Right cardiac atrium (tissue), 5 donors: ENCODE measurements at places on chromosomes 6 and 20.

GRCh38 chr6:165580136-165580535 lies 82.9 kb downstream of the PDE10A start:
- DNase-seq: no peak

DNA sequence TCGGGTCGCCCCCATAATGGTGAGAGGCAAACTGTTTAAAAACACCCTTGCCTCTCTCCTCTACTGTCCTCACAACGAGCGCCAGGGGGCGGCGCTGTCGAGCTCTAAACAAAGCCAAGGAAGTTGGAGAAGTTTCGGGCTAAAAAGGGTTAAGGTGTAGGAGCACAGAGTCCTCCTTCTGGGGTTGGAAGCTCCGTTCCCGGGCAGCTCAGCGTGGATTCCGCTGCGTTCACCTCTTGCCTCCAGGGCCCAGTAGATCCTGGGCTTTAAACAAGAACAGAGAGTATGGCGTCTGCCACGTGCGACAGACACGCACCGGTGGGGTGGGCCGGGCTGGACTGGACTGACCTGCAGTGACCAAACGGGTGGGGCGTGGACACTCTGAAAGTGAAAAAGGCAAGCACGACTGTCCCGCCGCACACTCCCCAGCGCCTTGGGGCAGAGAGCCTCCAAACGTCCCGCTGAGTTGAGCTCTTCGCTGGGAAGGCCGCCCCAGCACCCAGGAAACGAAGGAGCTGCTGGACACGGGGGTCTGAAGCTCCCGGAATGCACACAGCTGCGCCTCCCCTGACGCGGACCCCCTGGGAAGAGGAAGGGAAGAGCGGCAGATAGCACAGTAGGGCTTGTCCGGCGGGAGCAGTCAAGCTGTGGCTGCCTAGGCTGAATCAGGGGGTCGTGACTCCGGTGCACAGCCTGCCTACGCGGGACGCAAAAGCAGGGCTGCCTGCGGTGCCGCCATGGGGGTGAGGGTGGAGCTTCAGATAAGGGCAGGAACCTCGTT lies 1.6 kb upstream of the THBD start:
- peak; percentile 94 for DNase-seq

DNA sequence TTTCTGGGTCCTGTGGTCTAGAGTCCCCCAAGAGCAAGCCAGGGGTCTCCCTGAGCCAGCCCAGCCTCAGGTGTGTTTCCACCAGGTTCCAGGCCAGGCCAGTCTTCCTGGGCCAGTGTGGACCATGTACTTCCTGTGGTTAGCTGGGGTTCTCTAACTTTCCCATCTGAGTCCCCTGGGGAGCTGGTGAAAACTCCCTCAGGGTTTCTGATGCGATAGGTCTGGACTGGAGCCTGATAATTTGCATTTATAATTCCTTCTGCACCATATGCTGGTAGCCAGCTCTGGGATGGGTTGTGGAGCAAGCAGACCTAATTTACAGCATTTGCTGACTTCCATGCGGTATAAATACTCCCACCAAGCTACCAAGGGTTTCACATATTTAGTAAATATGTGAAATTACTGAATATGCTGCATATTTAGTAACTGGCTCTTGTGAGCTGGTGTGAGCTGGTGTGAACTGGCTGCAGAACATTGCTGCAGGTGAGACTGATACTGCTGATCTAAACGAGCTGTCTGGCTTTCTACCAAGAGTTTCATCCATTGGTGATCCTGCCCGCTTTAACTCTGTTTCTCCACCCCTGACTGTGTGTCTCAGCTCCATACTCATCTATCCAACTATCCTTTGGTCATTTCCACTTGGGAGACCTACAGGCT lies 62.6 kb downstream of the RIN2 start:
- no peak for DNase-seq

DNA sequence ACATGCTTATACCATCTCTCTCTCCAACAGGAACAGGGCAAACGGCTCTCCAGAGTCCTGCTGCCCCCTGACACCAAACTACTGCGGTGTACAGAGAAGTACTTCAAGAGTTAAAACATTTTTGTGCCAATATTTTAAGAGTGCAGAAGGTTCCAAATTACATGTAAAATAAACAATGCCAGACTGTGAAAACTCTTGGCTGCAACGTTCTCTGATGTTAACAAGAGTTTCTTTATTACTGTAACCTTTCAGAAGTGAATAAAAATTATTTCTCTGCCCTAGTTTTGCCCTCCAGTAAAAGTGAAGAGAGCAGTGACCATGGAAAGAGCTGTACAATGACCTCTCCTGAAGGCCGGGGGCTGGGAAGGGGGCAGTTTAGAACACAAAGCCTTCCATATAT lies 41.4 kb upstream of the FAM83C start:
- no peak for DNase-seq

GRCh38 chr6:72811971-72812421 lies 190.1 kb downstream of the KCNQ5 start:
- DNase-seq: no peak

DNA sequence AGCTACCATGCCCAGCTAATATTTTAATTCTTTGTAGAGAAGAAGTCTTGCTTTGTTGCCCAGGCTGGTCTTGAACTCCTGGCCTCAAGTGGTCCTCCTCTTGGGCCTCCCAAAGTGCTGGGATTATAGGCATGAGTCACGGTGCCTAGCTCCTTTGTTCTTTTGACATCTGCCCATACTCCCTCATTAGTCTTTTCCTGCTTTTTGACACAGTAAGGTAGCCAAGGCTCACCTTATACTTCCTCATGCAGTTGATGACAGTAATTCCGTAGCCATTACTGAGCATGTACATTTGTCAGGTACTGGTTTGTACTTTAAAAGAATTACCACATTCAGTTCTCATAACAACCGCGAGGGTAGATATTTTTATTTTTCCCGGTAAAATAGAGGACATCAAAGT lies 76.7 kb downstream of the CDYL start:
- DNase-seq: no peak

DNA sequence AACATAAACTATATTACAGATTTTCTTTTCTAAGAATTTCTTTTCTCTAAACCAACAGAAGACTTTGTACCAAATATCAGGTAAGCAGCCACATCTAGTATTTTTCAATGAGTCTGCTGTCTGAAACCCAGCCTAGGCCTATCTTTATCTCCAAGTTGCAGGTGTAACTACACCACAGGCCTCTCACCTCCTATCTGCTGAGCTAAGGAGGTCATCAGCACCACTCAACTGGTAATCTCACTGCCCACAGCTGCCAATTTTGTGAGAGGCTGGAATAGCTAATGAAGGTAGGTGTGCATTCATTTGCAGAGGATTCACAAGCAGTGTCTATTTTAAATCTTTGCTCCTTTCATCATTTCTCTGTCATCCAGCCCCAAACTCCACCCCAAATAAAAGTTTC lies 584.8 kb downstream of the HDGFL1 start:
- no peak for DNase-seq

- DNase-seq: no peak
Measured at GRCh38 chr20:10268636-10269035, 50.0 kb downstream of the SNAP25 start.

DNA sequence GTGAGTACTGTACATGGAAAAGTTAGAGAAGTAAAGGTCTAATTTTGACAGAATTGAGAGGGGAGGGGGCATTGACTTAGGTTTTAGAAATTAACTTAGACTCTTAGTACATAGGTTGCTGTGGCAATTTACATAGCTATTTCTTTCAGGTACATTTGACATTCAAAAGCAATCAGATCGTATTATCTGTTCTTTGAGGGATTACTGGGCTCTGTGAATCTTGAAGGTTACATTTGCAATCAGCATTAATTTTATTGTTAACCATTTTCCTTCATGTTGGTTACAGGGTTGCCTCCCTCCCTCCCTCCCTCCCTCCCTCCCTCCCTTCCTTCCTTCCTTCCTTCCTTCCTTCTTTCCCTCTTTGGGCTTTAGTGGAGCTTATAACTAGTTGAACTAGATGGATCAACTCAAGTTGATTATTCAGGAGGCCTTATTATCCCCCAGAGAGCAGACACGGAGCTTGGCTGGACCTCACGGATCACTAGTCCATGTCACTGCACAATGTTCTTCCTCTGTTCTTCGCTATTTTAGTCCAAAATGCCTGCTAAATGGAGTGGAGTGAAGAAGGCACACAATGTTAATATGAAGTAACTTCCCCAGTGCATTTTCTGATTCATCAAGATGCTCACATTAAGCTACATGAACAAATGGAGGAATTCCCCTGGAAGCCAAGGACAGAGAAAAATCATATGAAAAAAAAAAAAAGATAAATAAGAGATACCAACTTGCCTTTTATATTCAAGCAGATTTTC lies 87.8 kb downstream of the PLCB4 start:
- no peak for DNase-seq

DNA sequence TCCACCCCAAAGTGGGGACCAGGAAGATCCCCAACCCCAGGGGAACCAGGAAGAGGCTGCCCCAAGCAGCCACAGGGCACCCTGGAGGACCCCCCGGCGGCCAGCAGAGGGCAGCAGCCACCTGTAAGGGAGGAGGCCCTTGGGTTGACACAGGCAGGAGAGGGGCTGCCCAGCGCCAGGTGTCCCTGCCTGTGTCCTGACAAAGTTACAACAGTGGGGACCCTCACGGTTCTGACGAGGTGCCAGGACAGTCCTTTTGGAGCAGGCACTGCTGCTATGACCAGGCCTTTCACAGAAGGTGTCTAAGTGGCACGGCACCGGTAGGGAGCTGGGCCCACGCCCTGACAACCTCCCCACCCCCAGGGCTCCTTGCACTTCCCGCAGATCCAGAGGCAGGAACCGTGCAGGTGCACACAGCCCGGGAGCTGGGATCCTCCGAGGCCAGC lies 176.7 kb downstream of the BMP7 start:
- DNase-seq: peak; percentile 66

- peak; percentile 18 for DNase-seq
Measured at GRCh38 chr6:40845553-40845952, 193.5 kb downstream of the UNC5CL start.

DNA sequence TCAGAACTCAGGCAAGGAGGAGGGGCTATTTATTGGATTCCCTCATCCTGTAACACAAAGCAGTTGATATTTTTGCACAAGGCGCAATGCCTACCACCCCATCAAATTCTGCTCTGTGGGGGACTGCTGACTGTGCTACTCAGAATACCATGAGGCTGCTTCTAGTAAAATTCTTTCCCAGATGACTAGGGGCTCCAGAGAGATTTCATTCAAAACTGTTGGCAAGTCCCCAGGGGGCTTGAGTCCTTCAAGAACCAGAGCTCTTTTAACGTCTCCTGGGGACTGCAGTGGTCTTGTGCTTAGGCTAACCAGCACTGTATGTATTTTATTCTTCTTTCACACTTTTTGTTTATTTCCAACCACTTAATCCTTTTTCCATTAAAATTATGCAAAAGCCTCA lies 365.9 kb upstream of the AGPAT4 start:
- DNase-seq: no peak

DNA sequence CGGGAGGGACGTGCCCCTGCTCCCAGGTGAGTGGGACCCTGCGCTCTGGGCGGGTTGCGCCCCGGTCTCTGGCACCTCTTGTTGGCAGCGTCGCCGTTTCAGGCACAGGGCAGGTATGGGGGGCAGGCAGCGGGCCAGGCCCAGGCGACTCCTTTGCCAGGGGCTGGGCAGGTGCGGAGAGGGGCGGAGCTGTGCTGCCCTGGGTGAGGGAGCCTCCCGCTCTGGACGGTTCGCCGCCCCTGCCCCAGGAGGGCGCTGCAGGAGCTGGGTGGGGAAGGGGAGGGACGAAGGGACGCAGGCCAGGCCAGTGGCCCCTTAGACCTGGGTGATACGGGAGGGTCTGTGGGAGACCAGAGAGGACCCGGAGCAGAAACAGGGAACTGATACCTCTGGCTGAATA lies 663.9 kb upstream of the DEFB115 start:
- no peak for DNase-seq

DNA sequence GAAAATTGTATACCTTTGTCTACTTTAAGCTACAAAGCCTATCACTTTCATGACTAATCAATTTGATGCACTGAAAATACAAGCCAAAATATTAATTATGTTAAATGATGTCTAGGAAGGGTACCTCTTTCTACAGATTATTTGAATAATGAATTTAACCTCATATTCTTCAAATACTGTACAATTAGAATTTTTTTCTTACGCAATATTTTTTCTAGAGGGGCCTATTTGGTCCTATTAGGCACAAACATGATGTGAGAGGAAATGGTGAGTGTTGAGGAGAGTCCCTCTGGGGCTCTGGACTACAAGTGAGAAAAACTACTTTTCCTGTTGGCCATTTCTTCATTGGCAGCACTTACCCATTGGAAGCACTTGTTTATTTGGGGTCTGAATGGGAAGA lies 5.4 kb downstream of the DCDC2 start:
- DNase-seq: no peak

GRCh38 chr6:149567945-149568585 lies 1.9 kb downstream of the GINM1 start:
- no peak for DNase-seq

DNA sequence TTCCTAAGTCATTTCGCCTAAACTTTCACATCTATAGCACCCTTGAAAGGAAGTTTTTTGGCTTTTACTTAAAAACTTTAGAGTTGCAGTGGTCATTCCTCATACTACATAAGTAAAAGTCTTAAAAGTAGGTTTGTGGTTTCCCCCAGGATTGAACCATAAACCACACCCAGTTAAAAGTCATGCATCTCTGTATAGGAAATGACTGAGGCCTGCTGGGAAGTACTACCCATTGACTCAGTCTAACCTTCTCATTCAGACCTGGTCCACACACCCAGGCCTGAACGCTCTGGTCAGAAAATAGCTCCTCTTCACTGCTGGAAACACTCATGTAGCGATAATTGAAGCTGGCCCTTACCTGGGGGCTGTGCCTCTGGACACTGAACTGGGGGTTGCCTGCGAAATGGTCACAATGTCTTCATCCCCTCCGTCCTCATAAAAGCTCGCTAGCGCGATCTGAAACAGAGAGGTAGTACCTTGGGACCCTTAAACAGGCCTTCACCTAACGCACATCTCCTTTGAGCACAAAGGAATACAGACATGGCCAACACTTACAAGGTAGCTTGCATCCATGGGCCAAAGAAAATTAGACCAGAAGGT lies 2.6 kb downstream of the NSFL1C start:
- DNase-seq: no peak

DNA sequence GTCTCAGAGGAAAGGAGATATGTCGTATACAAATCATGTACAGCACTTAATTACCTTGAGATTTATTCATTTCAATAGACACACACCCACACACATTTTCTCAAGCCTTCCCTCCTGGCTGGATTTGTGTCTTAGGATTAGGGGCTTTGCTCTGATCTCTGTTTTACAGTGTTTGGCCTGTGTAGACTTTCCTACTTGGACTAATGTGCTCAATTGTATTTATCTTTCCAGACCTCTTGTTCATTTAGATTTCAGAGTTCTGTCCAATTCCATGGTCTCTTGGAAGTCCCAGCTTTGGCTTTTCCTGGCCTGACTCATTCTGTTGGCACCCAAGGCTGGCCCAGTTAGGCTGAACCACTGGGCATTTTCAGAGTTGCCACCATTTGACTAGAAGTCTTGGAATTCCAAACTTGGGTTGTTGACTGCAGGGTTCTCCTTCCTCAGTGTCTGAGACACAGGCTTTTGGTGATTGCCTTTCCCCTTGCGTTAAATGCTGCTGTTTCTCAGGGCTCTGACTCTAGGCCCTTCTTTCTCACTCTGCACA lies 8.9 kb upstream of the RFPL4B start:
- DNase-seq: no peak
